ENCODE measurements at places on chromosomes 11 and 22.

- no peak for DNase-seq
Measured at GRCh38 chr22:28025333-28025732, 106.3 kb upstream of the PITPNB start.

DNA sequence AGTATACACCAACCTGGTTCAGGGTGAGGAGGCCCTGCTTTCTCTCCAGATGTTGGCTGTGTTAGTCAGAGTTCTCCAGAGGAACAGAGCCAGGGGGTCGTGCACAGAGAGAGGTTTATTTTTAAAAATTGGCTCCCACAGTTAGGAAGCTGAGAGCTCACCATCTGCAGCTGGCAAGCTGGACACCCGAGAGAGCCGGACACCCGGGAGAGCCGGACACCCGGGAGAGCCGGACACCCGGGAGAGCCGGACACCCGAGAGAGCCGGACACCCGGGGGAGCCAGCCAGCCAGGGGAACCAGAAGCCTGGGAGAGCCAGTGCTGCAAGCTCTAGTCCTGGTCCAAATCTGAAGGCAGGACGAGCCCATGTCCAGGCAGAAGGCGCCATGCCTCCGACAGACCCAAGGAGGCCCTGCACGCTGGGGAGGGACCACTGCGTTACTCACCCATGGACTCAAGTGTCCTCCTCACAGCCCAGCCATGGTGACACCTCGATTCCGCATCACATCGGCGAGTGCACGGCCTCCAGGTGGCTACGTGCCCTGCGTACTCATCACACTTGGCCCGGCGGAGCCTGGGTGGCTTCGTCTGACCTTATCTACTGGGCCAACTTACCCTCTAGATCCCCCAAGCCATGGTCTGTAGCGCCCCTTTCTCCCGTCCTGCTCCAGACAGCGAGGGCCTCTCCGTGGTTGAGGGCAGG, 99.0 kb downstream of the BRD1 start:
- DNase-seq: no peak

GRCh38 chr11:36326524-36327419, 30.7 kb downstream of the PRR5L start:
- DNase-seq: no peak

GRCh38 chr22:47134222-47134621, 371.8 kb downstream of the TBC1D22A start:
- DNase-seq: no peak

GRCh38 chr11:17148536-17148935, 59.2 kb downstream of the PIK3C2A start:
- no peak for DNase-seq

DNA sequence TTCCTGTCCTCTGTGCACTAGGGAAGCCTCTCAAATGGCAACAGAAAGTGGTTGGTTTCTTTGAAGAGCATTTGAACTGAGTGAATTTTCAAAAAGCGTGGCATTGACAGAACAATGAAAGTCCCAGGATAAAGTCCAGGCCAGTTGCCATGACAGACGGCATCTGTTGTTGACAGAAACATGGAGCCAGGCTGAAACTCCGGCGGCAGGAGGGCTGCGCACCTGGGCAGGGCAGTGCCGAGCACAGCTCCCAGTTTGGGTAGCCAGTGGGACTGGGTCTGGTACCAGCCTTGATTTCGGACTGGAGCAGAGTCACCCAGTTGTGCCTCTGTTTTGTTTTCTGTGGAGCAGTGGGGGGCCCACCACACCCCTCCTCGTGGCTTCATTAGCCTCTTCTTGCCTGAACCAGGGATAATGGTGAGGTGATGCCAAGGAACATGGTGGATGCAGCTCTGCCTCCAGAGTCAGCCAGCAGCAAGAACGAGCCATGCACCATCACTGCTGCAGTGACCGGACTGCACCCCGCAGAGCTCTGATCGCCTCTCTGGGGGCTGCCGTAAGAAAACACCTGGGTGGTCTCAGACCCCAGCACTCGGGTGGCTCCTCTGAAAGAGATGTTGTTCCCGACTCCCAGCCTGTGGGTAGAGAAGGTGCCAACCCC, 9.8 kb upstream of the SEPTIN5 start:
- no peak for DNase-seq

DNA sequence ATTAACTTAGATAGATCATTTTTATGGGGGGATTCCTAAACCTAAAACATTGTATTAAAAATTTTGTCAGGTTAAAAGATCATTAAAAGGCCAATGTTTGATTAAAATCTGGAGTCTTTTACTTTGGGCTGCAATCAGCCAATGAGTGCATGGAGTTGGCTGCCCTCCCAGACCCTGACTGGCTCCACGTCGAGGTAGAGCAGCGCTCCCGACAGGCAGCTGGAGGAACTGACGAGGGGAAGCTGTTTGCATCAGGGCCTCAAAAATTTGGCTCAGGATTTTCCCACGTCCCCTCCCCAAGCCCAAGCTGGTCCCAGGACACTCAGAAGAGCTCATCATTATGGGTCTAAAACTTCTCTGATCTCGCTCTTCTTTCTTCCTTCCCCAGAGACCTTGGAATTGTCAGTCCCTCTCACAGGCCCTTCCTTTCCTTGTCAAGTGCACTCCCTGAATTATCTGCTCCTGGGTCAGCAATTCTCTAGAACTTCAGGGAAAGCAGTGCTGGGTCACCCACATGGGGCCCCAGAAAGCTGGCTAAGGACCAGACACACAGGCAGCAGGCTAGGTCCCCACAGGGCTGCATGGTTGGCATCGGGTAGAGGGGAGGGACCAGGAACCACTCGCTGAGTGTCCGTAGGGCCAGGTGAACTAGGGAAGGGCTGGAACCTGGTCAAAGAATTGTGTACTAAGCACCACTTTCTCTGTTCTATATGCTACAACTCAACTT, 119.6 kb upstream of the IGLL5 start:
- no peak for DNase-seq

GRCh38 chr11:69327741-69328191, 33.8 kb downstream of the MYEOV start:
- no peak for DNase-seq

DNA sequence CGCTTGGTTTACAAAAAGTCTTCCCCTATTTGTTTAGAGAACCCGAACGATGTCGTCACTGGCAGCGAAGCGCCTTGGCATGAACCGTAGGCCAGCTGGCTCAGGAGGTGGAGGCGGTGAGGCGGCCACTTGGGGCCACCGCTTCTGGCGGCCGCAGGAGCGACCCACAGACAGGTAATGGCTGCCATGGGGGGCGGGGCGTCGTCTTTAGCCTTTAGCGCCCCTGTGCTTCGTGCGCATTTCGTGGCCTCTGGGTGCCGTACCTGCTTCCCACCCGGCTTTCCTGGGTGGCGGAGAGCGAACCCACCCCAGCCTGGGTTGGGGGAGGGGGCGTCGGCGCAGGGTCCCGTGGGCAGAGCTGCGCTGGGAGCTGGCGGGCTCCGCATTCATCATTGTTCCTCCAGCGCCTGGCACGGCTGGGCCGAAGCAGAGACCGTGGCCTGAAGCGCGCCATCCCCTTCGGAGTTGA, 469 bp upstream of the OSBP2 start:
- DNase-seq: peak; percentile 59

- no peak for DNase-seq
Measured at GRCh38 chr11:119339589-119340334, 921 bp downstream of the C1QTNF5 start.

DNA sequence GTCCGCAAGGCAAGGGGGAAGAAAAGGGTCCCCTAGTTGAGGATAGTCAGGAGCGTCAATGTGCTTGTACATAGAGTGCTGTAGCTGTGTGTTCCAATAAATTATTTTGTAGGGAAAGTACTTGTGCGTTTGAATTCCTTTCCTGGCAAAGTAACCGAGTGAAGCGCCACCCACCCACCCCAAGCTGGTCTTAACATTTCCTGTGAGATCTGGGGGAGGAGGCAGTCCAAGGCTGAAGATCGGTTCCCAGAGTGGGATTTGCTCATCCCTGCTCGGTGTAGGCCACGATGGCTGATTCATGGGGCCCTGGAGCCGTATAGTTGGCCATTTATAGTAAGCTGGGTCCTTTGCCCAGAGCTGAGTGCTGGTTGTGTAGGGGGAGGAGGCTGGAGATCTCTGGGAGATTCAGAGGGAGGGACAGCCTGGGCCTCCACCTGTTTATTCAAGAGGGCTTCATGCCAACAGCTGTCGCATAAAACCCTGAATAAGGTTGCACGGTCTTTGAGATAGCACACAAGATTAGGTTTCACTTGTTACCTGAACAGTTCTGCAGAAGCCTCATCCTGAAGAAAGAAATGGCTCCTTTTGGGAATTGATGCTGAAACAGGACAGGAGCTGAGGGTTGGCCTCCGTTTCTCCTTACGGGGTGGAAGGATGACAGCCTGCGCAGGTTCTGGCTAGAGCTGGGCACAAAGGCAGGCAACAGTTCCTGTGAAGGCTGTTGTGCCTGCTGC, 2.4 kb downstream of the ATF4 start:
- DNase-seq: no peak

DNA sequence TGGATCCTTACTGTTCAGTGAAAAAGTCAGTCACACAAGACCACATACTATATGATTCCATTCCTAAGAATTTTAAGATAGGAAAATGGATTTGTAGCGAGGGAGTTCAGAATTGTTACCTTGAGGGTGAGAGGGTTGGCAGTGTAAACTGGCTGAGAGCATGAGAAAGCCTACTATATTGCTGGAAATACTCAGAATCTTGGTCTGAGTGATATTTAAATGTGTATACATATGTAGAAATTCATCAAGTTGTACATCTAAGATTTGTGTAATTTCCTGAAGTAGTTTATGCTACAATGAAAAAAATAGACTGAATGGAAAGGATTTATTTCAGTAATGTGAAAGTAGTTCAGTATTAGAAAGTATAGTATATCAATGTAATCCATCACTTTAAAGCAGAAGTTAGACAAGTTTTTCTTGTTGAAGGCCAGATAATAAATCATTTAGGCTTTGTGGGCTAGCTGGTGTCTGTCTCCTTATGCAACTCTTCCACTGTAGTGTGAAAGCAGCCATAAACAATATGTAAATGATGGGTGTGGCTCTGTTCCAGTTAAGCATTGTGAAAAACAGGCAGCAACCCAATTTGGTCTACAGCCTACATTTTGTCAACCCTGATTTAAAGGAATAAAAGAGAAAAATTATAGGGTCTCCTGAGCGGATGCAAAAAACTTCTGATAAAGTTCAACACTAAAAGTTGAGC, 127.2 kb upstream of the THY1 start:
- DNase-seq: no peak

- no peak for DNase-seq
Measured at GRCh38 chr11:102611291-102611690, 13.8 kb downstream of the MMP20 start.

DNA sequence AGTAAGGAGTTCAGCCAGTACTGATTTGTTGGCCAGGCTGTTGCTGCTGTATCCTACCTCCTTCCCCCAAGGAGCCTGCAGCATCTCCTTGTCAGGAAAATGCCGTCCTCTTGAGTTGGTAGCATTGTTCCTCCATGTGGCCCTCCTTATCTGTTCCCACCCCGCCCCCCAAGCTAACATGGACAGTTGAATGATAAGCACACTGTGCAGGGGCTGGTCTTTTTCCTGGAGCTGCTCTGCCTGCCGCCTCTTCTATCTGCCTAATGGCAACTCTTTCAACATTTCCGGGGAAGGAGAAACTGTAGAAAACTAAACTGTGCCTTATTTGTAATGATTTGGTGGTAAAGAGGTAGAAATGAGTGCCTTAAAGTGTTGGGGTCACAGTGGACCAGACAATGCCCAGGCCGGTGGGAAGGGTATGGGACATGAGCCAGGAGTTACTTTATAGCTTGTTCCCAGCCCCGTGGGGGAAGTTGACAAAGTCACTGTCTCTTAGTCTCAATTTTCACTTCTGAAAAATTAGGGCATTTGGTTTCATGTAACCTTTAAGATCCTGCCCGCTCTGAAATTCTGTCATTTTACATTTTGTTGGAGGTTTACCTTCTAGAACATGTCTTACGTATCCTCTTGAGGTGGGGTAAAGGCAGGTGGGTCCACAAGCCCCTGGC, 4.5 kb downstream of the FAM118A start:
- DNase-seq: no peak

GRCh38 chr11:74559110-74559933, 33.1 kb upstream of the POLD3 start:
- DNase-seq: no peak

GRCh38 chr11:65403607-65404121, 17.2 kb downstream of the FRMD8 start:
- peak; percentile 62 for DNase-seq

DNA sequence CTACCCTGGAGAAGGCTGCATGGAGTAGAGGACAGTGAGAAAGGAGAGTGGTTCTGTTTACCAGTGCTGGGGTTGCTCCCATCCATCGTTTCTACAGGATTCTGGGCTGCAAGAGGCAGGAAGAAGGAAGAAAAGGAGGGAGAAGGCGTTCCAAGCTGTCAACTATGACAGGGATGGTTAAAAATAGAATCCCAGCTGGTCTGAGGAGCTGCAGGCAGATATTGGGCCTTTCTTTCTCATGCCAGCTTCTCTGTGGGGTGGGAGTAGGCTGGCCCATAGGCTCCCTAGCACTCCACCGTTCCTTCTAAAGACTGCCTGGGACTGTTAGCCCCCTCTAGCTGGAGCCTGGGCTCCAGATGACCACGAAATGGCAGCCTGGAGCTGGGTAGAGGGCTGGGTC, 13.6 kb downstream of the CCKBR start:
- no peak for DNase-seq

DNA sequence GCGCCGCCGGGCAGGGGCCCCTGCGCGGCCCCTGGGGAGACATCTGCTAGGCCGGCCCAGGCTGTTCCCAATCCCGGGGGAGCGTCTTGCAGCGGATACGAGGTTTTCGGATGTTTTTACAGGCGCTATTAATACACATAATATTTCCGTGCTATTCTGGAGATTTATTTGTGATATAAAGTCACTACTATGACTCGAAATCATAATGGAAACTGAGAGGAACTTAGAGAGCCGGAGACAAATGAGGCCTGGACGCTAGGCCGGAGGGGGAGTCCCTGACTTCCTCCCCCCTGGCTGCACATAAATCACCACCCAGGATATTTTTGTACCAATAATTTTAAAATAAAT, 91.7 kb upstream of the ANO1 start:
- no peak for DNase-seq

DNA sequence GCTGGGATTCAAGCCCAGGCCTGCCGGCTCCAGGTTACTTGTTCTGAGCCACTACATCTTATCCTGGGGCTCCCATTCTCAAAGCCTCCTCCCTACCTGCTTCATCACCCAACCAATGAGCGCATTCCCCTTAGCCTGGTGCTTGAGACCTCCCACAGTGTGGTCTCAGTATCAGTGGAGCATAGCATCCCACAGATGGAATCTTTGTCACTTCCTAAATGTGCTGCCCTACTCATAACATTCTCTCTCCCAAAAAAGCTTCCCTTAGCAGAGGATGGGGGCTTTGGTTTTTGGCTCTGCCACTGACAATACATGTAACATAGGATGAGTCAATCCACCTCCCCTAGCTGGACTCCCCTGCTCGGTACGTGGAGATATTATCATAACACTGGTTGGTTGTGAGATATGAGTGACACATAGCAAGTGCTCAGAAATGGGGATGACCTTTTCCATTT, 28.8 kb downstream of the TEAD1 start:
- DNase-seq: no peak
